ENCODE measurements at places on chromosomes 1 and 21. TPM values are rescaled to one million over a fixed set of nuclear protein-coding genes. Genes with fewer than 3 reads are reported as not detected.

DNA sequence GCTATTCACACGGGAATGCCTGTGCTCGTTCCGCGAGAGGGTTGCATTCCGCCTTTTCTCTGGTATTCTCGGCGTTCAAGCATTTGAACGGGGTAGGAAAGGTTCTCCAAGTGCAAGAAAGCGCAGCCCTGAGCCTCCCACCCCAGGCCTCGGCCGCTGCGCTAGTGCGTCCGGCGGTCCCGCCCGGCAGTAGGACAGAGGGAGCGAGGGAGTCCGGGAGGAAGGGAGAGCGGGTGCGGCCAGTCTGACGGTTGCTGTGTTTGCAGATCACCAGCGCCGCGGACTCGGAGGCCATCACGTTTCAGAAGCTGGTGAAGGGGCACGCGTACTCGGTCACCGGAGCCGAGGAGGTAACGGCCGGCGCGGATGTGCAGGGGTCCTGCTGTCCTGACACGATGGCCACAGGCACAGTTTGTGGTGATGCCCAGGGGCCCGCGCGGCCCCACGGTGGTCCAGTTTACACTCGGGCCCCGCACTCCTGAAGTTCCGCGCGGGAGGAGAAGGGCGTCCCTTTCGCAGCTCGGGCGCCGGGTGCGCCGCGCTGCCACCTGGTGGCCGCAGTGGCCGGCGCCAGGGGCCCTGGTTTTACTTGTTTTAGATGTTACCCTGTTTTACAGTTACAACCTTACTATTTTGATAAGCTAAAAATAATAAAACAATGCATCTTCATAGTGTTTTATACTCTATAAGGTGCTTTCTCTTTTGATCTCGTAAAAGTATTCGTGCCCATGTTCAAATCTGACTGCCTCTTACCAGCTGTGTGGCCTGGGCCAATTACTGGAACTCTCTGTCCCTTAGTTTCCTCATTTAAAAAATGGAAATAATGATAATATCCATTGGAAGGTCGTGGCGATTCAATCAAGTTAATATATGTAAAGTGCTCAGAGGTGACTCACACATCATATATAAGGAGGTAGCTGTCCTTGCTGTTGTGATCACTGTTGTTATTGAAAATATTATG lies 36.7 kb downstream of the CAPN2 start:
- DNase-seq = peak; percentile 78

GRCh38 chr1:40312238-40313205 lies 4.6 kb downstream of the COL9A2 start:
- DNase-seq = no peak

DNA sequence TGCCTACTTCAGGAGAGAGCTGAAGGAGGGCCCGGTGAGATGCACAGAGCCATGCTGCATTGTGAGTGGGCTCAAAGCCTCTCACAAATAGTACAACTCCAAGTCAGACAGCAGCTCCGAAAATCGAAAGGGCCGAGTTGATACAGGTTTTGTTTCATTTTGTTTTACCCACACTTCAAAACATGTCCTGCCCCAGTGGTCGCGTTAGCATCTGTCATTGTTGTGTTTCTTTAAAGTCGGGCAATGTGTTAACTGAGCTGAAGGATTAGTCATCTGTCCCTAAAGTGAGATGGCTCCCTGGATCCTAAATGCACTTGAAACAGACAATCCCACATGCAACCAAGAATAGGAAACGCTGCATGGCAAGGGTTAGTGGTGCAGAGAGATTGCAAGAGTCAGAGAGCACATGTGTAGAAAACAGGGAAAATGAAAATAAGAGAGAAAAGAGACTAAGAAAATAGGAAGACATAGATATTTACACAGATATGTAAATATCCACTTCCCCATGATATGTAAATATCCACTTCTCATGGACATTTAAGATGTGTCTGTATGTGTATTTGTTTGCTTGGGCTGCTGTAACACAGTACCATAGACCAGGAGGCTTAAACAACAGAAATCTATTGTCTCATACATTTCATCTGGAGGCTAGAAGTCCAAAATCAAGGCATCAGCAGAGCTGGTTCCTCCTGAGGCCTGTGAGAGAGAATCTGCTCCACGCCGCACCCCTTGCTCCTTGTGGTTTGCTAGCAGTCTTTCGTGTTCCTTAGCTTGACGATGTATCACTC lies 131.4 kb upstream of the RAB4A start:
- no peak for DNase-seq

- peak; percentile 78 for DNase-seq
These were observed 66.1 kb upstream of the ACTL8 start for GRCh38 chr1:17689011-17689410.

- no peak for DNase-seq
These were observed 49.1 kb upstream of the BCL9 start for GRCh38 chr1:147492207-147492606.

- DNase-seq = no peak
These were observed 11.0 kb upstream of the DENND1B start for GRCh38 chr1:197786280-197786679.

DNA sequence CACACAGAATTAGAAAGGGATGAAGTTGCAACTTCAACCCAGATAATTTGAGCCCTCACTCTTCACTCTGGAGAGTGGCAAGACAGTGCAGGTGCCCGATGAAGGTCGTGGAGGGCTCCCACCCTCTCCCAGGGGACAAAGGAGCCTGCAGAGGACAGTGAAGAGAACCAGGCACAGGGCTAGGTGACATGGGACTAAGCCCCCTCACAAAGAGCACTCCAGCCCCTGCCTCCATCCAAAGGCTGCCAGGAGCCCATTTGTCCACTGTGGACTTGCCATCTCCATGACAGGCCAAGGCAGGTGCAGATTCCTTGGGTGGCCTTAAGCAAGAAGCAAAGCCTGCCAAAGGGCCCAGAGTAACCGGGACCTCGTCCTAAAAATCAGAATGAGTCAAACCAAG lies 15.1 kb downstream of the ERRFI1 start:
- DNase-seq = peak; percentile 56

DNA sequence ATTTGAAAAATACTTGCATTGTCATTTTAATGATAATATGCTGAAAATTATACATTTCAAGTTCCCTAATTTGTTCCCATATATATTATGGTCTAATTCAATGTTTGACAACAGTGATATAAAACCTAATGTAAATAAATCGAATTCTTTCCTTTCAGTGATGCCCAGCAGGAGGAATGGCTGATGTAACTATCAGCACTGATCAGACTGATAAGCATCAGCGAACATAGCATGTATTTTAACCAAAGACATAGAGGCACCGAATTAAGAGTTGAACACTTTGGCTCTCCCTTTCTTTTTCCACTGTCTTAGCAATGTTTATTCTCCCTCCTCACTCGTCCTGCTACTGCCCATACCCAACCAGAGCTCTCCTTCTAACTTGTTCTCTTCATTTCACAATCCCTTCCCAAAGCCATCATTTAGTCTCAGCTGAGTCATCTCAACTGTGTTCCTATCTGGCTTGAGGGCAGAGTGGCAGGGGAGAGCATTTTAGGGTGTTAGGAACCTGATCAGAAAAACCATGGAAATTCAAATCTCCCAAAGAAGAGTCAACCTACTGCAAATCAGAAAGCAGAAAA lies 58.8 kb upstream of the C1orf115 start:
- DNase-seq = no peak

DNA sequence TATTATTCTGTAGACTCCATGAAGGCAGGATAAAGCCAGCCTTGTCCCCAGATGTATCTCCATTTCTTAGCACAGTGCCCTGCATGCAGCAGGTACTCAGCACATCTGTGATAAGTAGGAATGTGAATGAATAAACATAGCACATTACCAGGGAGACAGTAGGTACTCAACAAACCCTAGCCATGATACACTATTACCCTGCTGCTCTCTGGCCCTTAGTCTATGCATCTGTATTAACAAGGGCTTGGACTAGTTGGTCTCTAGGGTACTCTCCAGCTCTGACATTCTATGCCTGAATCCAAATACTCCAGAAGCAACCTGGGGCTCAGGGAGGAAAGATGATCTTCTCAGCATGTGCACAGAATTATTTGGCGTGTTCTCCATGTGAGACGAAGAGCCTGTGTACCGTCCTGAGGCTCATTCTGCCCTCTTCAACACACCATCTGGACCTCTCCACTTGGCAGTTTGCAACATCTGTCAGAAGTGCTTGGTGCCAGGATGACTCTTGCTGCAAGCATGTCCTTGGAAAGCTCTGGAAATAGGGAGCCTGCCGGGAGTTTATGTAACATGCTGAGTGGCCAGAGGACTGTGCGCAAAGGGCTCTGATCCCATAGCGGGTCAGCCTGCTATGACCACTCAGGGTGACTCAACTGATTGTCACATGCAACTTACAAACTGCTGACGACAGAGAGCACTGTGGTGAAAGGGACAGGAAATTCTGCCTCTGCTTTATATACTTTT lies 228.2 kb upstream of the USP24 start:
- DNase-seq = peak; percentile 95

DNA sequence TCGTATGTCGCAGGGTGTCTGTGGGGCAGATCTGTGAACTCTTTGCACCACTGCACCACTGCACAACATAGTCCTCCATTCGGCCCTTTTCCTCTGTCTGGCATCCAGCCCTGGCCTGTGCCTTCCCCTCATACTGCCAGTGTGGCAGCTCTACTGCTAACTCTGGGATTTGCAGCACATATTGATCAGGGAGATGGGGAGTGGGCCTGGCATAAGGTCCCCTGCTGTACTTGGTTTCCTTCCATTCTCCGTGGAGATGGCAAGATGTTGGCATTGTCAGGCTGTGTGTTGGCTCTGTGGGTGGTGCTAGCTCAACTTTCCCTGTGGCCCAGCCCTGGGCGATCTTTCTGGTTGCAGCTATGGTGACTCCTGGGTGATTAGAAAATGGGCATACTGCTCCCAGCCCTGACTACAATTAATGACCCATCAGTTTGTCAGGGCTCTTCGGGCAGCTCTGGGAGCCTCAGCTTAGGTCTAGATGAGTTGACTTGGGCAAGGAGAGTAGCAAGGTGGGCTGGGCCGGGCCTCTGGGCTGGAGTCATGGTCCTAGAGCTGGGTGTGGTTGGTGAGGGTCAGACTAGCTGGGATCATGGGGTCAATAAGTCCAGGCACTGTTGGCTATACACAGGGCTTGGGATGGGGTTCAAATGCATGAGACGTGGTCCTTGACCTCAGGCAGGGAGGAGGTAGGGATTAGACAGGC lies 11.4 kb downstream of the PTPRU start:
- no peak for DNase-seq

- DNase-seq = no peak
These were observed 190.8 kb downstream of the LTN1 start for GRCh38 chr21:28801906-28802305.

DNA sequence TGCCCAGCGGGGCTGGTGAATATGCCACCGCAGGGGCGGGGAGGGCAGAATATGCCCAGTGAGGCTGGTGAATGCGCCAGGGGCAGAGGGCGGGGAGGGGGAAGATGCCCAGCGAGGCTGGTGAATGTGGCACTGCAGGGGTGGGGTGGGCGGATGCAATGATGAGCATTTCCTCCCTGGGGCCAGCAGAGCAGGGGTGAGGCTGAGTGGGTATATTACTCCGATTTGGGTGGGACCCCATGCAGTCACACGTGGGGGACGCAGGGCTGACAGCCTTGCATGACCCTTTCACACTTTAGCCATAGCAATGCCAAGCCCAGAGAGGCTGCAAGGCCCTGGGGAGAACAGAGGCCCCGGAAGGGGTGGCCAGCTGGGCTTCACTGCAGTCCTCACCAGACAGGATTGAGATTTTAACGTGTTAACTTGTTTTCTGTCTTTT lies 9.3 kb upstream of the SLX9 start:
- no peak for DNase-seq

- no peak for DNase-seq
These were observed 37.7 kb upstream of the LRP8 start for GRCh38 chr1:53365437-53366063.

DNA sequence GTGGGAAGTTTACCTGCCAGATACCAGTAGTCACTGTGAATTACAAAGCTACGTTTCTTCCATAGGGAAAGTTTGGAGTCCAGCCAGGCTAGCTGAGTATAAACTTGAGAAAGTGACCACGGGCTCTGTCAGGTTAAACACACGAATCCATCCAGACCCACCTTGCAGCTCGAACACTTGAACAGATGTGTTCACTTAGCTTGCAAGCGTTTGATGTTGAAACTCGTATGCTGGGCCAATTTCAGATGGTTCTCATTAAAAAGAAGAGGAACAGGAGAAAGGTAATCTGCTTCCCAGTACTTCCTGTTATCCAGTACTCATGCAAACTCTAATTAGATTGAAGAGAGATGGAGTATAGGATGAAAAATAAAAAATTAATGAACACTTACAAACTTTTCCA lies 636.4 kb downstream of the SMYD3 start:
- DNase-seq = peak; percentile 24

DNA sequence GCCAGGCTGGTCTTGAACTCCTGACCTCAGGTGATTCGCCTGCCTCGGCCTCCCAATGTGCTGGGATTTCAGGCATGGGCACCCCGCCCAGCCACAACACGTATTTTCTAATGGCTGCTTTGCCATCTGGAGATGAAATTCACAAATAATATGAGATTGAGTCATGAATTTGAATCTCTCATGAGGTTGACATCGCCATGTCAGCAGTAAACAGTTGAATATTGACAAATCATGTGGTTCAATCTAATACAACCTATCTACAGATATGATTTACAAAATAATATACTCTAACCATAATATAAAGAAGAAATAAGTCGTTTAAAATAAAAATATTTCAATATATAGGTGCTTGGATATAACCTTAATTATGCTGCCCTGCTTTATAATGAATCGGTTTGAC lies 42.1 kb downstream of the MYOM3 start:
- DNase-seq = no peak

- no peak for DNase-seq
These were observed 515.8 kb downstream of the SMYD3 start for GRCh38 chr1:245991266-245991665.

DNA sequence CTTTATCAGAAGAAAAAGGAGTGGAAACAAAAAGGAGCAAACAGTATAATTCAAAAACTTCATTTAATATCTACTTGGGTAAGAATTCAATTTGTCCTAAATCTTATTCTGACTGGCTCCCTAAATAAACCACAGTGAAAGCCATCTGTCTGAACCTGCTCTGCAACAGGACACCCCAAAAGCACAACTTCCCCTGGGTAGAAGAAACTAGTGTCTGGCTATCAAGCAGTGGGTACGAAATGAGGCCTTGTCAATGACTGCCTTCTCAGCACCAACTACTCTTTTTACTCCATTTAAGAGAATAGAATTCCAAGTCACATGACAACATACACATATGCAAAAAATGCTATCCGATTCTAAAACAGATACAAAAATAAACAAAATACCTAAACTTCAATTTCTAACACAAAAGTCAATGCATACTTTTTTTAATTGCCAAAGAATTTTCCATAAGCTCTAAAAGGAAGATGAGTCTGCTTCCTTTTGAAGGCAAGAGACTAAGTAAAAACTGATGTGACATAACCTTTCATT lies 206.8 kb downstream of the SLC45A1 start:
- DNase-seq = no peak

DNA sequence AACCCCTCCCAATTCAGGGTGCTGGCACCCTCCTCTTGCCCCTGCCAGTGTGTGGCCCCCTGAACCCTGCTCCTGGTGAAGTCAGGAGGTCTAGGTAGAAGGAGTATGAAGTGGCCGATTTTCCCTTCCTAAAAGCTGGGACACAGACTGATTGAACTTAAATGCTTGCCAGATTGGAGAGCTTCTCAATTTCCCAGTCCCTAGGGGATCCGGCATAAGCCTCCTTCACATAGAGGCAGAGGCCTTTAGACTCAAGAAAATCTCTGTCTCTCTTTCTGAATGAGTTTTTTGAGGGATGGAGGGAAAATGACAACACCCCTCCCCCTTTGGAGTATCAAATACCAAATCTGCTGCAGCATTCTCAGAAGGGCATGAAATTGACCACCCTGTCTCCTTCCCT lies 51.5 kb downstream of the SYT2 start:
- peak; percentile 76 for DNase-seq

AGBL4 gene
- 0.13 TPM for total RNA-seq

C1QC gene
- total RNA-seq = 19.1 TPM

KRTAP11-1 gene
- total RNA-seq = not detected

PRDM15 gene
- total RNA-seq = 3.8 TPM
